Sigmoid colon (tissue), 7 donors: ENCODE measurements at places on chromosomes 3 and 15. TPM values are rescaled to one million over a fixed set of nuclear protein-coding genes. Genes with fewer than 3 reads are reported as not detected.

DNA sequence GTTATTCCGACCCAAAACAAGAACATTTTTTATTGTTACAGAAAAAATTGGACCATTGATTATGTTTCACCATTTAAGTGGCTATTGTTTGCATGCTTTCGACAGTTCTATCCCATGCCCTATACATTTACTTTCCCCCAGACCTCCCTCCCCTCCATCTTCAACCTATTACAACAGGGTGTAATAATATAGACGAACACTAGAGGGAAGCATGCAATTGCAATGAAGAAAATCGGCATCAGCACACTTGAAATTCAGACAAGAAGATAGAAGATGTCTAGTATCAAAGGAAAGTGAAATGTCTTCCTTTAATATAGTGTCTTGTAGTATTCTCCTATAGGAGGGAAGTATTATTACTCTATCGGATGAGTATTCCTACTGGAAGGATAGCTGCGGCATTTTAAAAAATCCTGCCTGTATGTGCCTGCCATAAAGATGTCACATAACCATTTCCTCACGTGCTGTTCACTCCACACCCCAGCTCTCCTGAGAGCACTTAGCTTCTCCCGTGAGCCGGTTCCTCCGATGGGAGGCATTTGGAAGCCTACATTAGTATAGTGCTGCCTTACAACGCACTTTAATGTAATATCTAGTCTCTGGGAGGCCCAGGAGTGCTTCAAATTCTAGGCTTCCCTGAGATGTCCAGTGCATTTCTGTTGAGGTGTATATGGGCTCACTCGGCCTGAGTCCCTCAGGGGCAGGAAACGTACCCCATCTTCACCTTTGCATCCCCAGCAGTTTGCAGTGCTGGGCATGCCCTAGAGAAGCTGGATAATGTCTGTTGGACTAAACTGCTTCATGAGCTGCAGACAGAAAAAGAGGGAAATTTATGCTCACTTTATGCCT, 17.8 kb upstream of the ERICH6 start:
- DNase-seq = no peak

GRCh38 chr15:69805248-69805953, 292.3 kb downstream of the TLE3 start:
- no peak for DNase-seq

GRCh38 chr3:146139586-146140110, 21.3 kb downstream of the PLOD2 start:
- no peak for DNase-seq

DNA sequence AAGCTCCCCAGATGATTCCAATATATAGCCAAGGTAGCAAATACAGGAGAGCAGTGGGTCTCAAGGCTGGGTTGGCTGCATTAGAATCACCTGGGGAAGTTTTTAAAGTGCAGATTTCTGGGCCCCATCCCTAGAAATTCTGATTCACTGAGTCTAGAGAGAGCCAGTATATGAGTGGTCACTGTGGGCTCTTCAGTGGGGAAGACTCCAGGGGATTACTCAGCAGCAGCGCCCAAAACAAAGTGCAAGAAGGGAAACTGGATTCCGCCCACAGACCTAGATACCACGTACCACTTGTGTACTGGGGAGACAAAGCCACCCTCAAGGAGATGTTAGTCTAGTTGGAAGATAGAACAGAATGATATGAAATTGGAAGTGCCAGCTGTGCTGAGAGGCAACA, 40.0 kb downstream of the NME9 start:
- DNase-seq = no peak

GRCh38 chr15:59276225-59277178, 69.9 kb downstream of the LDHAL6B start:
- no peak for DNase-seq

The GCNT3 gene
- total RNA-seq = not detected
